ENCODE measurements at places on chromosomes 2 and 18. TPM values are rescaled to one million over a fixed set of nuclear protein-coding genes. Genes with fewer than 3 reads are reported as not detected.

- no peak overlapping the region for H3K27ac ChIP-seq
- no peaks in the 10 kb centered on the region for H3K4me1 ChIP-seq
- H3K36me3 ChIP-seq: no peaks in the 10 kb centered on the region
- no peaks in the 10 kb centered on the region for H3K27me3 ChIP-seq
Measured at GRCh38 chr2:15783489-15783888, 156.9 kb upstream of the MYCN start.

DNA sequence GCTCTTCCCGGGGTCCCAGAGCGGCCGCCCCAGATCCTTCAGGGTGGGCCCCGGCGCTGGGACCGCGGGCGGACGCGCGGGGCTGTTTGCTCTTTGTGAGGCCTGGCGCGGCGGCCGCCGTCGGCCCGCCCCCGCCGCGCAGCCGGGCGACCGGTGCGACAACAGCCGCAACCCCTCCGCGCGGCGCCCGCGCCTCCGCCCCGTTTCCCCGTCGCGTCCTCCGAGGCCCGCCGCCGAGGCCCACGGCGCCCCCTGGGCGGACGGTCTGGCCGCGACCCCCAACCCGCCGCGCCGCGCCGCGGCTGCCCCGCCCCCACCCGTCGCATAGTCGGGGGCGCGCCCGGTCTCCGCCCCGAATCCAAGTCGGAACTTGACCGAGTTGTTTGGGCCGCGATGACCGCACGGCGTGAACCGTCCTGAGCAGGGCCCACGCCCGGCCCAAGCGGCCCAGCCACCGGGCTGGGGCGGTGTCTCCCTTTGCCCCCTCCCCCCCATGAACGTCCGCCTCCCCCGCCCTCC, 448 bp downstream of the YPEL5 start:
- no peaks in the 10 kb centered on the region for H3K27me3 ChIP-seq
- peaks cover 24% of the 10 kb centered on the region for H3K4me1 ChIP-seq
- peak overlapping the region; percentile 100 for H3K4me3 ChIP-seq
- no peak for DNase-seq

DNA sequence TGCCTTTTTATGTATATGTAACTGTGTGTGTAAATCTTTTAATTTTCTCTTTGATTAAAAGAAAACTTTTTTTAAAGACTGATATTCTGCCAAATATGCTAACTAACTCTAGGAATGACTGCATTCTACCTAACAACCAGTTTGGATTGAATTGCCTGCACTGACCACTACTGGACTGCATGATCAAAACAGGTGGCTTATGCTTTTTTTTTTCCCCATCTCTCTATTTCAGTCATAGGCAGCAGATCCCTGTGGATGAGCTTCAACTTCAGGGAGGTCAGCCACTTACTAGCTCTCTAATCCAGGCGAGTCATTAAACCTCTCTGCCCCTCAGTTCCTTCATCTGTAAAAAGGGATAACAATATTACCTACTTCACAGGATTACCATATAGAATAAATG, 138.6 kb upstream of the SERTAD2 start:
- no peaks in the 10 kb centered on the region for H3K36me3 ChIP-seq
- DNase-seq: no peak
- no peak overlapping the region for H3K27ac ChIP-seq
- no peak overlapping the region for H3K4me3 ChIP-seq

DNA sequence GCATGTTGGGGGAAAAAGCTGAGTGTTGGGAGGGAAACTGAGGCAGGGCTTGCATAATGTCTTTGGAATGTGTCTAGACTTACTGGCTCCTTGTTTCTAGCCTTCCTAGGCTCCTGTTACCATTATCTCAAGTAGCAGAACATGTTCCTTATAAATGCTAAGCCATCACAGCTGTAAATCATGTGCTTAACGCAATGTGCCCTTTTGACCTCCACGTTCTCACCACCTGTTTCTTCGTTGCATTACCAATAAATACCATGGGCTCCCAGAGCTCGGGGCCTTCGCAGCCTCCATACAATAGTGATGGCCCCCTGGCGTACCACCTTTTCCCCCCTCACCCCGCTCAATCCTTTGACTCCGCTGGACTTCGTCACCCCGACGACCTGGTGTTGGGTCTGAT, 54.0 kb upstream of the CWC22 start:
- DNase-seq: no peak
- H3K36me3 ChIP-seq: no peaks in the 10 kb centered on the region
- H3K27me3 ChIP-seq: no peaks in the 10 kb centered on the region
- H3K4me3 ChIP-seq: no peak overlapping the region
- H3K27ac ChIP-seq: no peak overlapping the region

DNA sequence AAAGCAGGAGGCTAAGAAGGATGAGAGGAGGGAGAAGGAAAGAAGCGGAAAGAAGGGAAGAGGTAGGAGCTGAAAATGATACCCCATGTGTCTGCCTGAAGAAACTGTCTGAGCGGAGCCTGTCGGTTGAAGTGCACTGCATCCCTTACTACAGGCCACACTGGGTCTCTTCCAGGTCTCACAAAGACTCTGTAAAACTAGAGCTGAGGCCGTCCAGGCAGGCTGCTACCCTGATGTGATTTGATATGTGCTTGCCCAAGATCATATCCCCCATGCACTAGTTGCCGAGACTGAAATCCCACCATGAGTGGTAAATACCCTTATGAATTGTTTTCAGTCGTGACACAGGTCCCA, 134.4 kb downstream of the MAIP1 start:
- no peaks in the 10 kb centered on the region for H3K27me3 ChIP-seq
- DNase-seq: no peak
- H3K4me3 ChIP-seq: no peak overlapping the region
- no peak overlapping the region for H3K27ac ChIP-seq
- H3K4me1 ChIP-seq: no peaks in the 10 kb centered on the region

- DNase-seq: no peak
- no peaks in the 10 kb centered on the region for H3K4me1 ChIP-seq
- no peak overlapping the region for H3K4me3 ChIP-seq
- no peak overlapping the region for H3K27ac ChIP-seq
- H3K27me3 ChIP-seq: no peaks in the 10 kb centered on the region
- H3K36me3 ChIP-seq: no peaks in the 10 kb centered on the region
Measured at GRCh38 chr2:32949260-32949659, 2.5 kb downstream of the LTBP1 start.

- H3K27ac ChIP-seq: no peak overlapping the region
- H3K4me3 ChIP-seq: no peak overlapping the region
- no peaks in the 10 kb centered on the region for H3K4me1 ChIP-seq
- peak; percentile 53 for DNase-seq
Measured at GRCh38 chr18:78624646-78625279, 354.9 kb upstream of the SALL3 start.

GRCh38 chr2:55901322-55901721, 22.3 kb downstream of the EFEMP1 start:
- peaks cover 29% of the 10 kb centered on the region for H3K36me3 ChIP-seq
- peaks cover 12% of the 10 kb centered on the region for H3K4me1 ChIP-seq
- H3K27me3 ChIP-seq: no peaks in the 10 kb centered on the region
- H3K27ac ChIP-seq: peak overlapping the region; percentile 25
- DNase-seq: no peak
- H3K4me3 ChIP-seq: no peak overlapping the region

GRCh38 chr2:106158871-106159270, 35.2 kb downstream of the UXS1 start:
- peaks cover 14% of the 10 kb centered on the region for H3K36me3 ChIP-seq
- no peaks in the 10 kb centered on the region for H3K4me1 ChIP-seq
- H3K27ac ChIP-seq: no peak overlapping the region
- DNase-seq: no peak

- H3K4me1 ChIP-seq: peaks cover 8% of the 10 kb centered on the region
Measured at GRCh38 chr18:9627642-9628041, 13.3 kb upstream of the PPP4R1 start.

DNA sequence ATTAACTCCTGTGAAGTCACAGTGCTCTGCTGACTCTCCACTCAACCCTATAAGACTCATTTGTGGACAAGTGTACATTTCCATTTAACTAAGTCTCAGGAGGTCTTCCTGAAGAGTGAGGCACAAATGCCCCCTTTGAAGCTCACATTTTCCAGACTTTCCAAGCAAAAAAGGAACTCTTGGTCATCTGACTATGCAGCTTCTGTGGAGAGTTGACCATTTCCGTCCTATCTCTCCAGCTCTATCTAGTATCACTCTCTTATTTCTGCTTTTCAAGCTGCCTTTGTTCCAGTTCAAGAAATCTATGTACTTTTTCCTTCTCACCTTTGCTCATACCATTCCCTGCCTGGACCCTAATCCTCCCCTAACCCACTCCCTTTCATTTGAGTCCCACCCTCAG, 77.0 kb downstream of the ANTXR1 start:
- peak overlapping the region; percentile 20 for H3K27ac ChIP-seq
- DNase-seq: no peak
- H3K27me3 ChIP-seq: no peaks in the 10 kb centered on the region

- no peak for DNase-seq
- H3K27me3 ChIP-seq: no peaks in the 10 kb centered on the region
- no peaks in the 10 kb centered on the region for H3K36me3 ChIP-seq
- no peak overlapping the region for H3K27ac ChIP-seq
Measured at GRCh38 chr2:47652061-47652690, 130.8 kb upstream of the MSH6 start.

DNA sequence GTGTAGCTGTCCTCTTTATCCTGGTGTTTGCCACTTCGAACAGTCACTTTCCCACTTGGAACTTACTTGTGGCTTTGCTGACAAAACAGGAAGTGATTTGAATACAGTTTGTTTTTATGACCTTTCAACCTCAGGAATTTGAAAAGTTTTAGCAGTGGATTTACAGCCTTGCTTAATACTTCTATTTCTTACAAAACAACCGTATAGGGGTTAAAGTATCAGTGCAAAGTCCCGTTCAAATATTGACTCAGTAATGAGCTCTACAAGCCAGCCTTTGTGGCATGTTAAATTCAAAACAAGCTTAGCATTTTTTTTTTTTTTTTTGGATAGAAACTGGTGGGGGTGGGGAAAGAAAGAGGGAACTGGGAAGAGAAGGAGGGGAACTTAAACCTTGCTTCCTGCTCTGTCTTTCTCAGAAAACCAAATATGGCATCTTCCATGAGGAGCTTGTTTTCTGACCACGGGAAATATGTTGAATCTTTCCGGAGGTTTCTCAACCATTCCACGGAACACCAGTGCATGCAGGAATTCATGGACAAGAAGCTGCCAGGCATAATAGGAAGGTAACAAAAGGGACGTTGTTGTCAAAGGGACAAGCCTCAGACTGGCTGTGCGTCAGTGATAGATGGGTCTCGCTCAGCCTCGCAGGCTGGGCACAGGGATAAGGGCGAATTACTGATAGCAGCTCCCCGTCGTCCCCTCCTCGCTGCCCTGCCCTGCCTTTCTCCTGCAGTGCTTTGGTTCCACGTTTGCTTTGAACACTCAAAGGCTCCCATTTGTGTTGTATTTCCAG, at the start of gene HNMT:
Gene HNMT, plus strand, starts transcription at position 408 of the 793 bp plus-strand sequence. Its CDS starts 19 bp downstream, at position 427.
- no peaks in the 10 kb centered on the region for H3K27me3 ChIP-seq
- DNase-seq: peak; percentile 71
- no peaks in the 10 kb centered on the region for H3K4me1 ChIP-seq
- H3K27ac ChIP-seq: peak within 1 kb of the TSS; percentile 90

- no peaks in the 10 kb centered on the region for H3K36me3 ChIP-seq
- no peaks in the 10 kb centered on the region for H3K4me1 ChIP-seq
- H3K27me3 ChIP-seq: no peaks in the 10 kb centered on the region
- H3K4me3 ChIP-seq: no peak overlapping the region
- no peak overlapping the region for H3K27ac ChIP-seq
- no peak for DNase-seq
Measured at GRCh38 chr2:191713837-191714236, 35.9 kb downstream of the NABP1 start.

DNA sequence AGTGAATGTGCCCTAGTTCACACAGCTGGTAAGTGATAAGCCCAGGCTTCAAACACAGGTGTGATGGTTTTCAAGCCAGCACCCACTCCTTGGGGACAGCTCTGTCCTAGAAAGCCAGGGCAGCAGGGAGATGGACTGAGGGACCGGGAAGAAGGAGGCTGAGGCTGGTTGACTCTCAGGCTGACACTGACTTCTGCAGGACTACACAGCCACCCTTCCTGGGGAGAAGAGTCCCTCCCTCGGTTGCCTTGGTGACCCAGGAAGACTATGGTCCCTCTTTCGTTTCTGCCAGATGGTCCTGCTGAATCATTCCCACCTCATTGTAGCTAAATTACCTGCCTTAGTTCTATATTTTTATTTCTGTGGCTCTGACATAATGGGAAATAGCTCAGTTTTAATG, 11.3 kb upstream of the FSHR start:
- H3K27me3 ChIP-seq: no peaks in the 10 kb centered on the region
- H3K4me1 ChIP-seq: no peaks in the 10 kb centered on the region
- no peak for DNase-seq
- H3K27ac ChIP-seq: no peak overlapping the region
- H3K36me3 ChIP-seq: no peaks in the 10 kb centered on the region

GRCh38 chr2:119338826-119339561, 27.6 kb downstream of the C2orf76 start:
- no peak overlapping the region for H3K4me3 ChIP-seq
- no peaks in the 10 kb centered on the region for H3K27me3 ChIP-seq
- peaks cover 22% of the 10 kb centered on the region for H3K36me3 ChIP-seq
- H3K4me1 ChIP-seq: no peaks in the 10 kb centered on the region
- H3K27ac ChIP-seq: no peak overlapping the region

GRCh38 chr18:43158381-43158780, 42.9 kb upstream of the RIT2 start:
- H3K27me3 ChIP-seq: no peaks in the 10 kb centered on the region
- H3K27ac ChIP-seq: no peak overlapping the region
- peaks cover 9% of the 10 kb centered on the region for H3K4me1 ChIP-seq
- no peak for DNase-seq
- H3K36me3 ChIP-seq: no peaks in the 10 kb centered on the region

DNA sequence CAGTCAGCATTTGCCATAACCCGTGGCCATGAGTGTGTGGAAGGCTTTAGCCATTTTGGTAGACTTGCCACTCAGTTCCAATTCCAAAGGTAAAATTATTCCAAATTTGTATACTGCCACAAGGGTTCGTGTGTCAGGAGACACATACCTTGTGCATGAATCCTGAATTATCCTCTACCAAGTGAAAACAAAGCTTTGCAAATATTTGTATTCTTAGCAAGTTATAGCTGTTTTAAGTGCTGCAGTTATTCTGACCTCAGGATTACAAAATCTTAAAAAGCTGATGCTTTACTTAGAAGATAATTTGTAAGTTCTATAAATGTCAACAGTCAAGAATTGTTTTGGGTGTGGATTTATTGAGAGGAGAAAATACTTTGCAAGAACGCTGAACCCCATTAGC, 100.6 kb downstream of the ANTXR1 start:
- peaks cover 63% of the 10 kb centered on the region for H3K4me1 ChIP-seq
- no peaks in the 10 kb centered on the region for H3K27me3 ChIP-seq
- no peak overlapping the region for H3K4me3 ChIP-seq
- DNase-seq: no peak
- H3K36me3 ChIP-seq: no peaks in the 10 kb centered on the region

LRRTM1 gene
- total RNA-seq: 6.7 TPM

FKBP7 gene
- total RNA-seq: 7.7 TPM

HOXD11 gene
- not detected for total RNA-seq

BIN1 gene
- 71.6 TPM for total RNA-seq

ZNF397 gene
- 13.9 TPM for total RNA-seq

CCDC74B gene
- total RNA-seq: 2.3 TPM

TUBA3D gene
- not detected for total RNA-seq

INHA gene
- total RNA-seq: not detected

SCN3A gene
- total RNA-seq: 1.4 TPM

MSTN gene
- not detected for total RNA-seq
